Endothelial cell (in vitro differentiated cells): ENCODE measurements at places on chromosomes 1 and 21.

DNA sequence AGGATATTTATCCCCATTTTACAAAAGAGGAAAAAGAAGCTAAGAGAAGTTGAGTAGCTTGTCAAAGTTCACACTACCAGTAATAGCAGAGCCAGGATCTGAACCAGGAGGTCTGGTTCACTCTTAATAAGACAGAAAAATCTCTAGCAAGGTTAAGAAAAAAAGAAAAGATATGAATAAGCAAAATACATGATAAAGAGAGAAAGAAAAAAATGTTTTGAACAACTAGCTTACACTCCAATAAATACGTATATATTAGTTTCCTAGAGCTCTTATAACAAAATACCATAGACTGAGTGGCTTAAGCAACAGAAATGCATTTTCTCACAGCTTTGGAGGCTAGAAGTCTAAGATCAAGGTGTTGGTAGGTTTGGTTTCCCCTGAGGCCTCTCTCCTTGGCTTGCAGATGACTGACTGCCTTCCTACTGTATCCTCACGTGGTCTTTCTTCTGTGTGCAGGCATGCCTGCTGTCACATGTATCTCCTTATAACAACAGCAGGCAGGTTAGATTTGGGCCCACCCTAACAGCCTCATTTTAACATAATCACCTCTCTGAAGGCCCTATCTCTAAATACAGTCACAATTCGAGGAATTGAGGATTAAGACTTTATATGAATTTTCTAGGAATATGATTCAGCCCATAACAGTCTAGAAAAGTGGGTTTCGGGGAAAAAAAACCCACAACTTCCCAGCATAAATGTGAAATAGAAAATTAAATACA lies 60.4 kb downstream of the LEPR start:
- DNase-seq = no peak

DNA sequence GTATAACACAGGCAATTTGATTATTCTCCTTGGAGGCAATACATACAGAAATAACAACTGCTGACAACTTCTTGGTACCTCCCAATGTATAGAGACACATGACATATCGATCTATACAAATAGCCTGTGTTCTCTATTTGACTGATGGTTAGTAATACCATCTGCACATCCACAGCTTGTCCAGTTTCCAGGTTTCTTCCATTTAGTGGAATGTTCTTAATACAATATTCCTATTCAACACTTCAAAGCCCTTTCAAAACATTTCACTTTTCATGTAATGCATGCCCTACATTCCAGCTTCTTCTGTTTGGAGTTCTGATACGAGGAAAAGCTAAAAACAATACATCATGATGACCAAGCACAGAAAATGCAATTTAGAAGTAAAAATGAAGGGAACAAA lies 37.0 kb upstream of the GORAB start:
- no peak for DNase-seq

- DNase-seq = no peak
Observed at GRCh38 chr21:42724226-42724920, 71.0 kb downstream of the PDE9A start.

- DNase-seq = no peak
Observed at GRCh38 chr1:91872559-91873081, 13.3 kb downstream of the TGFBR3 start.

GRCh38 chr1:198978523-198978922 lies 339.7 kb downstream of the PTPRC start:
- DNase-seq = no peak

DNA sequence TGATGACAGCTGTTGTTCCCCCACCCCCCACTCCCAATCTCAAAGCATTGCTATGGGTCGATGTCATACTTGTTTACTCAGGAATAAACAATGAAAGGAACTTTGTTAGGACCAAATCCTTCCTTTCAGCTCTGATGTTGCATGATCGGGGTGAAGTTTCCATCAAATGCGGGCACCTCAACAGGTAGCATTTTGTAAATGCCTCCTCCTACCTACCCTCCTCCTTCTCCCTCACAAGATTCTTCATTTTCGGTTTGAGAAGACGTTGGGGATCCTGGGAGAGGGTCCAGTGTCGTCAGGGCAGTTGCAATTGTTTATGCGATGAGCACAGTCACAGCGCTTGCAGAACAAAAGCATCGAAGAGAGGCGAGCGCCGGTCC lies 758 bp upstream of the HUNK start:
- no peak for DNase-seq

GRCh38 chr1:197776351-197777105 lies 1.2 kb upstream of the DENND1B start:
- no peak for DNase-seq

DNA sequence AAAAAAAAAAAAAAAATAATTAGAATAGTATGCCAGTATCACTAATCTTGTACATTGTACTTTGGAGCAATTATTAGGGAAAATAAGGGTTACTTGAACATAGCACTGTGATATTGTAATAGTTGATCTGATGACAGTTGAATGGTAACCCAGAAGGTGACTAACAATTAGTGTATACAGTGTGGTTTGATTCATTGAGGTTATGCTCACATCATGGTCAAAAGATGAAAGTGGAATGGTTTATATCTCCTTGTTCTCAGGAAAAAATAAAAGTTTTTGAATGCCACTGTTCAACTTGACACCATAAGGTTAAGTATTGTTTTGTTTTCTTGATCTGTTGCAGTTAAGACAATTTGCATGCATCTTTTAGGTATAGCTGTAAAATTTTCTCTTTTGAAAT lies 87.0 kb downstream of the GPR52 start:
- DNase-seq = no peak

DNA sequence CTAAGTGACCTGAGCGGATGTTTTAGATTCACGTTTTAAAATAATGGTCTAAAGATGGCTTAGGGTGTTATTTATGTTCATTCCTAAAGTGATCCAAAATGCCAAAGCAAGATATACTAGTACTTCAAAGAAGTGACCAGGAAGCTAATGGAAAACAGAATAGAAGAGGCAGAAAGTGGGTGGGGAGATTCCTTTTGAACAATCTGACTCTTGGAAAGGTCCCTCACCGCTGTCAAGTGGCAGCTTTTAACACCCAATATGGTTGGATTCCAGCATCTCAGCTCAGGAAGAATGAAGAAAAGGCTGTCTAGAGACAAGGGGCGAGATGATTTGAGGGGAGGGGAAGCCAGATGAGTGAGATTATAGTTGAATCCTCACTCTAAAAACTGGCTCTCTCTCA lies 90.3 kb downstream of the SCMH1 start:
- DNase-seq = no peak

DNA sequence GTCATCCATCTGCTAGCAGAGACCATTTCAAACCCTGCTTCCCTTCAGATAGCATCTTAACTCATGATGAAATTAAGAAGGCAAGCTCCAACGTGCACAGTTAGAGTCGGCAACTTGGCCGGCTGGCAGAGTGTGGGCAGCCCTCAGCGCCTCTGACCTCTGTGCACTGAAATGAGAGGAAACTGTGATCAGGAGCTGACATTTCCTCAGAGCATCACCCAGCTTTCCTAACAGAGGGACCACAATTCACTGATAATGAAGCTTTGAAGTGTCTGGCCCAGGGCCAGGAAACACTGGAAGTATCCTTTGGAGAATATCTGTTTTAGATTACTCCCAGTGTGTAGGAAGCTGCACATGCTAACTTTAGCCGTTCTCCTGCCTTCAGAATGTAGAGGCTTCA lies 145.0 kb upstream of the ZC3H11B start:
- peak; percentile 5 for DNase-seq

- no peak for DNase-seq
Observed at GRCh38 chr1:200265881-200266280, 144.0 kb downstream of the ZNF281 start.

- no peak for DNase-seq
Observed at GRCh38 chr21:44260066-44260465, 1.6 kb downstream of the DNMT3L start.

GRCh38 chr1:38547321-38547720 lies 312.3 kb downstream of the RRAGC start:
- DNase-seq = no peak

DNA sequence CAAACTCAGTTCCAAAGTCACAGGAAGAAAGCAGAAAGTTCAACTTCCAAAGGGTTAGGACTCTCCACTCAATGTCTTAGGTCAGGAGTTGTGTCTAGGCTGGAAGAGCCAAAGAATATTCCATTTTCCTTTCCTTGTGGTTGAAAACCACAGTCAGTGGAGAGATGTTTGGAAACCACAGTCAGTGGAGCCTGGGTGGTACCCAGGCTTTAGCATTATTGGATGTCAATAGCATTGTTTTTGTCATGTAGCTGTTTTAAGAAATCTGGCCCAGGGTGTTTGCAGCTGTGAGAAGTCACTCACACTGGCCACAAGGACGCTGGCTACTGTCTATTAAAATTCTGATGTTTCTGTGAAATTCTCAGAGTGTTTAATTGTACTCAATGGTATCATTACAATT lies 11.7 kb downstream of the ATF3 start:
- DNase-seq = no peak

DNA sequence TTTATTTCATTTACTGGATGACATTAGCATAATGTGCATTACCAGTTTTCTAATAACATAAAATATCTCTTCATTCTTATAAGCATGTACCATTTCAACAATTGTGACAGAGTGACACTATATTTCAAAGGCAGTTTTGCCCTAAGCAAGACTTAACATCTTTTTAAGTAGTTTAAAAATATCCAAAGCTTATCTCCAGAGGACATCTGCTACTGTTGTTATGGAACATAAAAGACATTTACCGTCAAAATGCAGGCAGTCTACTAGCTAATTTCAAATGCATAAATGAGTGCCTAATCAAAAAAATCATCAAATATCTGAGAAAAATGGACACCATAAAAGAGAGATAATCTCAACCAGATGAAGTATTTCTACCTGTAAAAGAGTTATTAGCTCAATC lies 782.4 kb upstream of the BRINP3 start:
- DNase-seq = no peak

DNA sequence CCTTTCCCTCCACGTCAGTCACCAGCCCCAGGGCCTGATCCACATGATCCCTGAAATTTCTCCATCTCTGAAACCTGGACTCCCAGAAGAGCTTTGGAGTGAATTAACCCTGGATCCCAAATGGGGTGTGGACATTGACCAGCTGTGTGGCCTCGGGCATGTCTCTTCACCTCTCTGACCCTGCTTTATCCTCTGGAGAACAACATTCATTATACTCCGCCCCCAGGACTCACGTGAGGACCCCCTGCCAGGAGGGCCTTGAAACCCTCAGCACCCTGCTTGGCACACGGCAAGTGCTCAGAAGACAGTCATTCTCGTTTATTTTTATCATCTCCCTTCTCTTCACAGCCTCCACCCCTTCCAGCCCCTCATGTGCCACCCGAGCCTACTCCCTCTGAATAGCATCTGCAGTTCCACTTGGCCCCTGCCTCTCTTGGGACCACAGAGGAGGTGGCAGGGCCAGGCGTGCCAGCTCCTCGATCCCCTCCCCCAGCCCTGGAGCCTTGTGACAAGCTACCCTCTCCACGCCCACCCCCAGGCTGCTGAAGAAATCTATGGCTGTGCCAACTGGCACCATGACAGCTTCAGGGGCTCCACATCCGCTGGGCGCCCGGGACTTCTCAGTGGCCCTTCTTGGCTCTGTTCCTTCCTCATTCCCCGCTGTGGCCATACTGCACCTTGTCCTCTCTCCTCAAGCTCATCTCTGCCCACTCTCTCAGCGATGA lies 18.0 kb downstream of the ADGRB2 start:
- DNase-seq = no peak

DNA sequence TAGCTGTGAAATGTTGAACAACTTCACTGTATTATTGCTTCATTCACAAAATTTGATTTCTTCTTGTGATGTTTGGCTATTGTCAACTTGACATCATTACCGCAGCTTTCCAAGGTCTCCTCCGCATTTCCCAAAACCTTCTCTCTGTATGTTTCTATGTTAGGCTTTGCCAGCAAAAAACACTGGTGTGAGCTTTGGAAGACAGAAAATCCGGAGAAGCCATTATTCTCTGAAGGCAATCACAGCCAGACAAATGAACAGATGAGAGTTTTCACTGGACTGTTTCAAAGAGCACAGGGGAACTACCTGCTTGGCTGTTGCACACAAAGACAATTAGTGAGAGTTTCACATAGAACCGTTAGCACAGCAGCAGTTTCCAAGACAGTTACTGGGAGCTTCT lies 609.6 kb downstream of the BRINP3 start:
- no peak for DNase-seq

DNA sequence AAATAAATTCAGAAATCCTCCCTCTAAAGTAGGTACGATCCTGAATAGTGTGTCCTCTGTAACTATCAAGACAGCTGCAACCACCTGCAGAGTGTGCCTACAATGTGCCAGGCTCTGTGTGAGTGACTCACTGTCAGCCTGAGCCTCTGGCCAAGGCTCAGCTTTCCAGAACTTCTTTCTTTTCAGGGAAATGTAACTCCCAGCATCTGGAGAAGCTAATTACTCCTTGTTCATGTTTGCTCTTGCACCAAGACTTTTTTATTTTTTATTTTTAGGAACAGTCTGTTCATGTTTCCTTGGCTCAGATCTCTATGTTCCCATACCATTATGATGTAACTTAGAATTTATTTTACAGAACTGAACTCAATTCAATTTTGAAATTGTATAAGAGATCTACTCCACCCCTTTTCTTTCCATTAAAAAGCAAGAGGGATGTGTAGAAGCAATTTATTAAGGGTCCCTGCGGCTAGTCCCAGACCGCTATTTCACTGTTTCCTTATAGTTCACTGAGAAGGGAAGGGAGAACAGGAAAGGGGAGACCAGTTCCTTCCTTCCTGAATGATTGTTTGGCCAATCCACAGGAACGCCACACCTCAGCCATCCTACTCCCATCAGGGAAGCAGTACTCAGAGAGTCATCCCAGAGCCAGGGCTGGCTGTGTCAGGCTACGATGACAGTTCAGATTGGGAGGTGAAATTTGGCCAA lies 112.4 kb upstream of the ZNF648 start:
- peak; percentile 14 for DNase-seq

- DNase-seq = no peak
Observed at GRCh38 chr1:191912517-191912916, 245.7 kb upstream of the RGS18 start.

GRCh38 chr21:25273959-25274358 lies 333.3 kb downstream of the MRPL39 start:
- no peak for DNase-seq

- DNase-seq = peak; percentile 58
Observed at GRCh38 chr1:160083968-160084770, 2.8 kb downstream of the KCNJ9 start.

DNA sequence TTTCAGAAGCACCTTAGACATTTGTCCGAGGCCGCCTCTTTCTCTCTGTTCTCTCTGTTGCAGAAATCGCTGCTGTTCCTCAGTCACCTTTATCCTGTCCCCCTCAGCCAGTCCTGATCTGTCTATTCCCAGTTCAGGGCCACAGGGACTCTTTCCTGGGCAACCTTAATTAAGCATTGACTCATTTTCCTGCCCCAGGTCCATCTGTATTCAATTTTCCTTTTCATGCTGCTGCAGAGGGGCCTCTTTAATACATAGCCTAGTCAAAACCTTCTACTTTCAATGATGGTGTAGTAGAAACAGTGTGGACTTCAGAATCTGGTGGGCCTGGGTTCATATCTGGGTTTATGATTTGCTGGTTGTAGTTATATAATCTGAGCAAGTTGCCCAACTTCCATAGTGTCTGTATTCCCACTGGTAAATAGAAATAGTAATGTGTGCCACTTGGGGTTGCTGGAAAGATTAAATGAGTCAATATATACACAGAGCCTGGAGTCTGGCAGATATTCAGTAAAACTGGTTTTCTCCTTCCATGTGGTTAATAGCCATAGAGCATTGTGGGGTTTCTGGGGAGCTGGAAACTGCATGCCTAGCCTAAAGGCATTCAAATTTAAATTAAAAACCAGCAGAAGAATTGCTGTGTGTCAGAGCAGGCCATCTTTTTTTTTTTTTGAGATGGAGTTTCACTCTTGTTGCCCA lies 4.5 kb downstream of the TRAF5 start:
- DNase-seq = no peak
